Stimulated activated effector memory CD8-positive, alpha-beta T cell treated with anti-CD3 and anti-CD28 coated beads, Interleukin-12 subunit alpha, Interleukin-12 subunit beta, amount 100 ng/mL, for 72 hours (primary cell): ENCODE measurements at places on chromosomes 6 and 20.

DNA sequence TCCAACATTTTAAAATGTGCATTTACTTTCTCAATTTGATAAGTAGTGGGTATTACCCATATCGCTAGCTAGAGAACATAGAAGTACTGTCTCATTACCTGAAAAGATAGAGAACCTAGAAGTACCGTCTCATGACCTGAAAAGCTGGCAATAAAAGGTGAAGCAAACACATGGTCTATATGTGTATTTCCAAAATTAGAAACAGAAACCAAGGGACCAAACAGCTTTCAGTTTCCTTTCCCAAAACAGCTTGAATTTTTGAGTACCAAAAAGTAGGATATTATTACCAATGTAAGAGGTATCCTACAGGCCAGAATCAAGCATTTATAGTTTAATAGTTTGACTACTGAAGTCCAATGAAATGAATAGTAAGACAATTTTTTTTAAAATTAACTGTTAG lies 77.2 kb downstream of the KIF13A start:
- no peak for DNase-seq

GRCh38 chr6:90715093-90715655 lies 128.3 kb upstream of the MAP3K7 start:
- no peak for DNase-seq

DNA sequence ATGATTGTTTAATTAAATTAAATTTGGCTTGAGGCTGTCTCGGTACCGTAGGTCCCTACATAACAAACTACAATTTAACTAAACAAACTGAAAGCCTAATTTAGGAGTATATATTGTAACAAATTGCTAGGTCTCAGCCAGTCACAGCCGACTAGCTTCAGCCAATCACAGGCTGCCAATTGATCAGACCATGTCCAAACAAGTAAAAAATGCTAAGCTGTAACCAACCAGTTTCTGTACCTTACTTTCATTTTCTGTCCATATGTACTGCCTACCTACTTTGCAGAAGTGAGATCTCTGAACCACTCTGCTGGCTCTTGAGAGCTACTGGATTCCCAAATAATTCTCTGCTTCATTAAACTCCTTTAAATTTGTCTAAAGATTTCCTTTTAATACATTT lies 648.0 kb upstream of the GJE1 start:
- DNase-seq: no peak

GRCh38 chr6:170434117-170434820 lies 118.8 kb downstream of the PSMB1 start:
- DNase-seq: no peak

DNA sequence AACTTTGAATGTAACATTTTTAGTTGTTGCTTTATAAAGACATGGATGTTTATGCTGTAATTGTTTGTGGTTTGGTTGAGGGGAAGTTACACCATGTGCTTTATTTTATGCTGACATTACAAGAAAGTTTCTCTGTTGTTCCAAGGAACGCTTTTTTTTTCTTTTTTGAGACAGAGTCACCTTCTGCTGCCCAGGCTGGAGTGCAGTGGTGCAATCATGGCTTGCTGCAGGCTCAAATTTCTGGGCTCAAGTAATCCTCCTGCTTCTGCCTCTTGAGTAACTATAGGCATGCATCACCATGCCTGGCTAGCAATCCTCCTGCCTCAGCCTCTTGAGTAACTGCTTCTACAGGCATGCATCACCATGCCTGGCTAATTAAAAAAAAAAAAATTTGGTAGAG lies 21.0 kb upstream of the IFNGR1 start:
- DNase-seq: no peak

DNA sequence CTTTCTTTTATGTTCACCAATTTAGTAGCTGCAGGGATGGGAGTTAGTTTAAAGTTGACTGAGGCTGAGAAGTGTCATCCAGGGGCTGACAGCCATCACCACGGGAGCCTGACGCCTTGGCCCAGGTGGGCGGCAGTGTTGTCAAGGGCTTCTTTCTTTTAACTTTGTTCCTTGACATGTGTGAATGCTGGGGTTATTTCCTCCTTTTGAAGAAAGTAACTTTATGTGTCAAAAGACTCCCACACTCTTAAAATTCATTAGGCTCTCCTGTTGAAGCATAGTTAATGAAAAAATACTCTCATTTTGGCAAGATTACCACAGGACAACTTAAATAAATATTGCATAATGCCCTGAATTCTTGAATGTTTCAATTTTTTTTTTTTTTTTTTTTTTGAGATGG lies 50.0 kb downstream of the SASH1 start:
- no peak for DNase-seq
